ENCODE measurements at places on chromosomes 2 and 18.

GRCh38 chr18:58394602-58395425, 234.1 kb downstream of the ALPK2 start:
- no peak for DNase-seq

DNA sequence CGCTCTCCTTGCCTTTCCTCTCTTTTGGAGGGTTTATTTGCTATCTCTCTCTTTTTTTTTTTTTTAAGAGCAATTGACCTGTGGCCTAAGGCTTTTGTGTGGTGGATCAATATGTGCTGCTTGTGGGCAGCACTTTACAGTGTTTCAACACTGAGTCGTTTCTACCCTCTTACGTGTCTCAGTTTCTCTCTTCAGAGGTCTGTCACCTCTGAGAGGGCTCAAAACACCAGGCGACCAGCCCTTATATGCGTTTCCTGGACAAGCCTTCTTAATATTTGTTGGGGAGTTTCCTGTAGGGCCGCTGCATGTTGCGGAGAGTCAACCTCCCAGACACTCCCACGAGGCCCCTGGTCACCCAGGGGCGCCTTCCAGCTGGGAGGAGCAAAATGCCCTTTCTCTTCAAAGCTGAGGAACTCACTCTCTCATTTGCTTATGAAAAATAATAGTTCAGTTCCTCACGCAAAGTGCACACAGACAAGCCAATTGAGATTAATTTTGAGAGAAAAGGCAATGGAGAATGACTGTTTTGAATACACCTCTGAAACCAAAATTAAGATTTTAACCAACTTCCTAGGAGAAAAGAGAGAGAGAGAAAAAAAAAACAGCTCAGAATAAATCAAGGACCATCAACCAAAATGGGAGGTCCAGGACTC, 96.3 kb upstream of the B3GNT2 start:
- DNase-seq: no peak

GRCh38 chr2:235666213-235666781, 172.5 kb downstream of the AGAP1 start:
- DNase-seq: no peak

GRCh38 chr2:85009019-85009618, 38.2 kb downstream of the KCMF1 start:
- no peak for DNase-seq

DNA sequence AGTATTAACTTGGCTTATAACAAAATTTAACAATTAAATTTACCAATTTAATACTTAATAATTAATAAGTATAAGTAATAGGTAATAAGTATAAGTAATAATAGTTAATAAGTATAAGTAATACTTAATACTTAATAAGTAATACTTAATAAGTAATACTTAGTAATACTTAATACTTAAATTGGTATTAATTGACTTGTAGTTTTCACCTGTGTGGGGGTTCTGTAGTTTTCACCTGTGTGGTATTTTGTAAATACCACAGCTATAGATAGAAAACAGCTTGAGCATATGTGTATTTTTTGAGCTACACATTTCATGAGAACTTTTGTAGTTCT, 55.4 kb downstream of the MAPRE2 start:
- no peak for DNase-seq

DNA sequence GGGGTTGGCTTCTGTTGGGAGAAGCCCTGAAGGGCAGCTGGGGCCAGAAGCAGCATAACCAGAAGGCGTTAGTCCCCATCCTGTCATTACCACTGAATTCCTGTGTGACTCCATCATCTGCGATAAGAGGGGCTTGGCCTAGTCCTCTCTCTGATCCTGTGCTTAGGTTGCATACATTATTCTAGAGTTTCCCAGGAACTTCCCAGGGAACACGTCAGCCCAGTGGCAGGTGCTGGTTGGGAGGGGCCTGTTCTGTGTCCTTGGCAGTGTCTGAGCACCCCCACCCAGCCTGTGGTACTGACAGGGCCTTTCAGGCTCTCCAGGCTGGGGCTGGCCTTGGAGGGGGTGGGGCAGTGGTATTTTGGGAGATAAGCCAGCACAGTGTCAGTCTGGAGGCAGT, 4.5 kb upstream of the TOGARAM2 start:
- DNase-seq: no peak

DNA sequence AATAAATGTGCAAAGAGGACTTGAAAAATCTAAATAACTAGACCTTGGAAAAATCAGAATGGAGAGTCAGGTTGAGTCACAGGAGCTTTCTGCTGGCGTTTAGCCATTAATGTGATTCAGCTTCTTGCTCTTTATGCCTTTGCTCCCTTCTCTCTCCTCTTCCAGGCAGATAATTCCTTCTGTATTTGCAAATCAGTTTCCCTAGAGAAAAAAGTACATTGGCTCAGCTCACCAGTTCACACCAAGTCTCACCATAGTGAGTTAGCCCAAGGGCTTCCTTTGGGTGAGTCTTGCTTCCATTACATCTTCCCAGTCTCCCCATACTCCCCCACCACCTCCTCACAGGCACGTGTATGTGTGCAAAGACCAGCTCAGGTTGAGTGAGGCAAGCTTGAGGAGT, 73.6 kb downstream of the CYBRD1 start:
- no peak for DNase-seq

DNA sequence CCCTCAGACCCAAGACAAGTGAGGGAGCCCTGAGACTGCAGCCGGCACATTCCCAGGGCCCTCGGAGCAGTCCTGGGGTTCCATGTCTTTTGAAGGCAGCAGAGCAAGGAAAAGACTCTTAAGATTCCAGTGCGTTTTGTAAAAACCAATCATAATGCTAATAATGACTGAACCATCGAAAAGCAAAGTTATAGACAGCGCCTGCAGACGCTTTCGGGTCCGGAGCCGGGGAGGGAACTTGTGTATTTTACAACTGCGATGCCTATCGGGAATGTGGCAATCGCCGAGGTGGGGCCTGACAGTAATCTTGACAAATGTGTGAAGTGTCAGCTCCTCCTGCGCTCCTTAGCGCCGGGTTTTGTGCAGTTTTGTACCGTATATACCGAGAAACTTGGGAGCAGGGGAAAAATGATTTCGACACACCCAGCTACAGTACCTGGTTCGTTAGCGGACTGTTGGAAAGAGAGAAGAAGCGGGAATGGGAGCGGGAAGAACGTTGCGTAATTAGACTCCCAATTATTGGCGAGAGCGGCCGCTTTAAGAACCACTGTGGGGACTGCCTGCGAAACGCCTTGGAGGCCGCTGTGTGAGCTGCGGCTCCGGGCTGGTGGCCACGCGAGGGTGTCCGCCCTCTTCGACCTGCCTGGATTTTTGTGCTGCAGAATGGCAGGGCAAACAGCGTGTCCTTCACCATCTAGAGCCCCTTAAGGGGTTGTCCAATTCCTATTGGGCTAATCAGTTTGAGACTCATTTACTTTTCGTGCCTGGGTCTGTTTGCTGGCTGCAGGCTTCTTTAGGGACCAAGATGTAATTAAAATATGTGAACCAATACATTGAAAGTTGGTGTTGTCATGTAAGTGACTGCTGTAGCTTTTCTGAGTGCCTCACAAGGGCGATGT, 2.4 kb downstream of the EPAS1 start:
- no peak for DNase-seq

- no peak for DNase-seq
Measured at GRCh38 chr18:35938158-35938557, 34.3 kb upstream of the RMP24 start.

- DNase-seq: no peak
Measured at GRCh38 chr2:85278361-85278760, 49.4 kb downstream of the TGOLN2 start.

GRCh38 chr2:28639836-28640235, 111.8 kb upstream of the PPP1CB start:
- no peak for DNase-seq

DNA sequence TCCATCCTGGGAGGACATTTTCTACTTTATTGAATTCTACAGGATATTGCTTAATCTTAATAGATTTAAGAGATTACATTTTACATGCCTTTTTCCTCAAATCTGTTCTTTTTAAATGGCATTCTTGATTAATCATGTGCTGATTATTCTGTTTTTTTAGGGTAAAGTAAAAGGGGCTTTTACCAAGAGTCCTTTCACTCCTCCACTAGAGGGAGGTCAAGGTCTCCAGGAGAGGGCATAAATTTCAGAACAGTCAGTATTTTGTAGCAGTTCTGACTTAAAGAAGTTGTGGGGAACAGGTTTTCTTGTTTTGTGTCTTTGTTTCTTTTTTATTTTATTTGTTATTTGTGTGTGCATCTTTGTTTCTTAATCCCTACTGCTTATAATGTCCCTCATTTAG, 25.4 kb downstream of the WDR75 start:
- DNase-seq: no peak

GRCh38 chr2:132559921-132560320, 110.1 kb downstream of the LYPD1 start:
- DNase-seq: no peak

GRCh38 chr18:62607302-62607701, 84.5 kb downstream of the ZCCHC2 start:
- DNase-seq: no peak

GRCh38 chr18:41131050-41131449, 824.0 kb upstream of the PIK3C3 start:
- DNase-seq: no peak

DNA sequence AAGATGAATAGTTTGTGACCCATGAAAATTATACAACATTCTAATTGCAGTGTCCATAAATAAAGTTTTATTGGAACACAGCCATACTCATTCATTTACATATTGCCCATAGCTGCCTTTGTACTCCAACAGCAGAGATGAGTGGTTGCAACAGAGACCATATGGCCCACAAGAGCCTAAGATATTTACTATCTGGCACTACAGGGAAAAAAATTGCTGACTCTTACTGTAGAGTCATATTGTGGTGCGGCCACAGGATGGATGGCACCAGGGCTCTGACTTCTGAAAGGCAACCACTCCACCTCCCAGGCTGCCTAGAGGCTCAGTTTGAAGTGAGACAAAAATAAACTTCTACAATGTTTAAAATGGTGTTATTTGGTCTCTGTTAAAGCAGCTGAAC, 404.0 kb upstream of the ATP5MC3 start:
- no peak for DNase-seq

DNA sequence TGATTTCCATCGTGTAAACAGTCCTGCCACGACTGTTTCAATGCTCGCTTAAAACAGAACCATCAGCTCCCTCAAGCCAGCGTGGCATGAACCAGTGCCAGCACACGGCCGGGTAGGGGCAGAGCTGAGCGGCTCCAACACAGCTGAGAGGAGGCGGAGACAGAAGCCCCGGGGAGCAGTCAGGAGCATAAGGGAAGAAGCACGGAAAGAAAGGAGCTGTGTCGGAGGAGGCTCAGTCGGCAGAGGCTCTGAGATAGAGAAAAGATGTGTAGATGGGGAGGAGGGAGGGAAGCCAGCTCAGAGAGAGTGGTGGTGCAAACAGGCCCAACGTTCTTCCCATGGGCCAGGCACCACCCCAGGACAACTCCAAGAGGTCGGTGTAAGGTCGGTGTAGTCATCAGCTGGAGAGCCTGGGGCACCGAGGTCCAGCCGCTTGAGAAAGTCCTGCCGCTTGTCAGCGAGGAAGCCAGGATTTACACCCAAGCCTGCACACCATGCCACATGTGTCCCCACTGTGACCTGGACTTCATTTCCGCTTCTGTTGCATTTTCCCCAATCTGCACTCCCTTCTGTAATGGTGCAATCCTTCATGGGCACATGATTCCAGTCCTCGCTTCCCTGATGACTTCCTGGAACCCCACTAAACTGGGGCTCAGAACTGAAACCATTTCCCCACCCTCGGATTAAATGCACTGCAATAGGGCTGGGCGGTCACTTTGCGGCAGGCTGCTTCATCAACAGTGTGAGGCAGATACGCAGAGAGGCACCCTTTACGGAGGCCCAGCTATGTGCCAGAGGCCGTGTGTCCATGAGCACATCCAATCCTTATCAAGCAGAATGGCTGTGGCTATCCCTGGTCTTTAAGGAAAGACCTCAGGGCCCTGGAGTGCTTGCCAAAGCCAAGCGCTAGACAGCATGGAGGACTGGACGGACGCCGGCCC, 43.5 kb downstream of the CYP27C1 start:
- DNase-seq: no peak

GRCh38 chr18:8773980-8774379, 68.6 kb downstream of the MTCL1 start:
- no peak for DNase-seq

DNA sequence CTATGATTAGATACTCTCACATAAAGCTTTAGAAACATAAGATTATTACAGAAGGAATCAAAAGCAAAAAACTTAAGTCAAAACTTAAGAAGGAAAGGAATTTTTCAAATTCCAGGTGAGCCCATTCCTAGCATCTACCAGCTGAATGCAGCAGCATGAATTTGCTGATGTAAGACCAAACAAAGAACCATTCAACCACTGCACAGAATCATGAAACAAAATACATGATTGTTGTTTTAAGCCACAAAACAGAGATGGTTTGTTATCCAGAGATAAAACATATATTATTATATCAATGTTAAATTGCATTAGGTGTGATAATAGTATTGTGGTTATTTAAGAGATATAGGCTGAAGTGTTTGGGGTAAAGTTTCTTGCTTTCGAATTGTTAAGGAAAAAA, 29.0 kb downstream of the PIGN start:
- DNase-seq: no peak

DNA sequence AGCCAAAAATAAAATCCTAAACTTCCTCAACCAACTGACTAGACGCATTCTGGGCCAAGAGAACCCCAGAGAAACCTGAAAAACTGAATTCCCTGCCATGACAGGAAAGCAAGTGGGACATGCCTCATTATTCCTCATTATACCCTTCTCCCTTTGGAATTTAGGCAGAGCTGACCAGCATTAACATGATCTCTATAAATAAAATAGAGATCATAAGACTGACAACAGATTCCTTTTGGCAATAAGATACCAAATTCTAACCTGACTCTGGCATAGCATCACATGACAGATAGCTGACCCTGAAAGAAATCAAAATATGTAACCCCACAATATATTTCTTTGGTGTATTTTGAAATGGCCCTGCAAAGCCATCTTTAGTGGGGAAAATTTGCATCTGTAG, 277.8 kb upstream of the SLC14A2 start:
- no peak for DNase-seq

GRCh38 chr2:102082571-102083392, 59.8 kb upstream of the IL1R1 start:
- DNase-seq: peak; percentile 27

DNA sequence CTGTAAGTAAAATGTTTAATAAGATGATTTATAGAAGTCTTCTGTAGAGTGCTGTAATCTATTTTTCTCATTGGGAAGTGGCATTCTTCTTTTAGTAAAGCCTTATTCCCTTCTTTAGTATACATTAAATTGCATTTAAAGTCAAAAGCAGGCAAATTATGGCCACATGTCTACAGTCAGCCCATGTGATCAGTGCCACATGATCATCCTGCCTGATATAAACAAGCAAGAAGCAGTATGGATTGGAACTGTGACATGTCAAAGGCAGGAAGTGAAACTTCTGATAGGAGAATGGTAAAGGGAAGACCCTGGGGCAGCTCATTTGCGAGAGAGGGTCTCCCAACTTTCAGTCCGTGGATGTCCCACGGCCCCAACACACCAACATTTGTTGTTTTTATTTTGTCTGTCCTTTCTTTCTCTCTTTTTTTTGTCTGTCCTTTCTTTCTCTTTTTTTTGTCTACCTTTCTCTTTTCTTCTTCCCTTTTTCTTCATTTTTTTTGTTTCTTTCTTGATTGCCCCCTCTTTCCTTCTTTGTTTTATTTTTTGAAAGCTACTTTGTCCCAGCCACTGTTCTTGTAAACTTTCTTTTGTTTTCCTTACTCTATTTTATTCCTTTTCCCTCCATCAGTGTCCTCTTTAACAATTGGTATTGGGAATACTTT, 154.9 kb downstream of the DTNA start:
- no peak for DNase-seq

- DNase-seq: no peak
Measured at GRCh38 chr18:79572848-79573451, 106.7 kb upstream of the CTDP1 start.

All from stimulated activated CD4-positive, alpha-beta T cell treated with anti-CD3 and anti-CD28 coated beads, TNF-alpha, amount 100 ng/mL, for 4 hours (primary cell).